Left lung (tissue), 14 donors: ENCODE measurements at places on chromosomes 1 and 21. TPM values are rescaled to one million over a fixed set of nuclear protein-coding genes. Genes with fewer than 3 reads are reported as not detected.

The CNR2 gene
- total RNA-seq = 0.06 TPM

The TAS1R1 gene
- total RNA-seq = not detected

The RGS2 gene
- total RNA-seq = 41.5 TPM

The ADCY10 gene
- not detected for total RNA-seq

The LCE1A gene
- total RNA-seq = not detected

The SYNC gene
- 11.9 TPM for total RNA-seq

The CA14 gene
- 0.18 TPM for total RNA-seq

The S100A3 gene
- 1.7 TPM for total RNA-seq

The ANKRD65 gene
- total RNA-seq = 35.2 TPM

The MAP3K7CL gene
- 5.0 TPM for total RNA-seq

The VN1R5 gene
- total RNA-seq = not detected

The PROK1 gene
- total RNA-seq = not detected

The KANK4 gene
- 2.6 TPM for total RNA-seq

The EDARADD gene
- total RNA-seq = 0.73 TPM

The CHI3L2 gene
- total RNA-seq = 222 TPM

The NBPF26 gene
- 34.0 TPM for total RNA-seq

The FAM167B gene
- total RNA-seq = 16.8 TPM

The NPR1 gene
- total RNA-seq = 26.9 TPM

The RAB25 gene
- 148 TPM for total RNA-seq

The KRTAP21-2 gene
- not detected for total RNA-seq

The GNAT2 gene
- not detected for total RNA-seq

The TRIM45 gene
- total RNA-seq = 5.1 TPM

The ICOSLG gene
- 4.6 TPM for total RNA-seq

The EDN2 gene
- total RNA-seq = not detected

The OR1C1 gene
- not detected for total RNA-seq

The GBP6 gene
- 1.3 TPM for total RNA-seq

The MEX3A gene
- 0.86 TPM for total RNA-seq

The CHRM3 gene
- 3.1 TPM for total RNA-seq

The TFAP2E gene
- total RNA-seq = 1.3 TPM

The FAM151A gene
- total RNA-seq = not detected

The CAP1 gene
- 366 TPM for total RNA-seq

The AGMAT gene
- 1.1 TPM for total RNA-seq

The LCA5L gene
- 2.0 TPM for total RNA-seq

The CELA3B gene
- total RNA-seq = not detected

The C1orf216 gene
- 16.1 TPM for total RNA-seq

The TRIM67 gene
- total RNA-seq = not detected

The HES3 gene
- total RNA-seq = not detected

The PTAFR gene
- 59.7 TPM for total RNA-seq

The ELAVL4 gene
- not detected for total RNA-seq

The ITGB2 gene
- total RNA-seq = 185 TPM

The LCE1C gene
- total RNA-seq = not detected

The LENEP gene
- 0.52 TPM for total RNA-seq
